ENCODE measurements at places on chromosomes 6 and 20. TPM values are rescaled to one million over a fixed set of nuclear protein-coding genes. Genes with fewer than 3 reads are reported as not detected.

Gene NOTCH4
- 1.9 TPM for total RNA-seq

Gene SLC35F1
- total RNA-seq, result 6.1 TPM

Gene GSTA3
- not detected for total RNA-seq

Gene CALHM5
- total RNA-seq, result 0.10 TPM

Gene ANGPT4
- total RNA-seq, result not detected
